ENCODE measurements at places on chromosomes 4 and X.

DNA sequence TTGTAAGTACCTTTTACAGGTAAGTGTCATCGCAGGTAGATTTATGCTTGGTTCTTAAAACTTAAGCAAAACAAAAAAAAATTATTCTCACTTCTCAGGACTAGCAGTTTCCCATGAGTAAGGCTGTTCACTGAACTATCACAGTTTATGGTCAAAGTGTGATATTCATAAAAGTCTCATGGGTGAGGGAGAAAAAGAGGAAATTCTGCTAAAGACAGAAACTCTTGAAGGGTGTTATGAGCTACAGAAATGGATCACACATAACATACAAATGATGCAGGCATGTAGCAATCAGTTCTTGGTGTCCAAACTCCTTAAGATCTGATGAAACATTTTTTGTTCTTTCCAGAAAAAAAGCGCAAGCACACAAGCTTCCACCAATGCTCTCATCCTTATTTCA lies 8.5 kb downstream of the RAB9A start:
- peak; percentile 10 for DNase-seq

DNA sequence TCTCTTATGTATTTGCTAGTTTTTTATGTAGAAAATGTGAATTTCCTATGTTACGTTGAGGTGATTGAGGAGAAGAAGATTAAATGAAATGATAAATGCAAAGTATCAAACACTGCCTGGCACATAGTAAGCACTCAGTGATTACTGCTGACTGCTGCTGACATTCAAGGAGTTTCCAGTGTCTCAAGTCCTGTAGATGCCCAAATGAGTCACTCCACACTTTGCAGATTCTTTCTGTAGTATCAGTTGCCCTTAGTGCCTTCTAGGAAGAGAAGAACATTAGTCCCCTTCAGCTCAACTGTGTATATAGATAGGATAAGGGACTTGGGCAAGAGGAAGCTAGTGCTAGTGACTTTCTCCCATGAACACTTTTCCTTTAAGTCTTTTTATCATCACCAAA lies 240.5 kb upstream of the TEX13A start:
- no peak for DNase-seq

DNA sequence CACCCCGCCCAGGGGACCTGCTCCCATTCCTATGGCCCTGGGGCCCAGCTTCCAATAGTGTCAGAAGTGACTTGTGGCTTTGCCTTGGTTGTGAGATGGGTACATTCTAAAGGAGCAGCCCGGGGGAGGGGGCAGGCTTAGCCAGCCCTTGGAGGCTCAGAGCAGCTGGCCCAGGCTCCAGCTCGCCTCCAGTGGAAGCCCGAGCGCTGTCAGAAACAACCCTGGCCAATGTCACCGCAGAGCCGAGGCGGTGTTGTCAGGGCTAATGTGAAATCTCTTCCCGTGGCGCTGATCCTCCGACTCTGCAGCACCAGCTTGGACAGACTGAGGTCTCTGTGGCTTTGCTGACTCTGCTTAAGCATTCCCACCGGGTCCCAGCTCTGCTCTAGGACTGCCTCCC lies 29.2 kb upstream of the ZNF81 start:
- DNase-seq, result no peak

- no peak for DNase-seq
Measured at GRCh38 chrX:102008901-102009300, 77.1 kb upstream of the ZMAT1 start.

DNA sequence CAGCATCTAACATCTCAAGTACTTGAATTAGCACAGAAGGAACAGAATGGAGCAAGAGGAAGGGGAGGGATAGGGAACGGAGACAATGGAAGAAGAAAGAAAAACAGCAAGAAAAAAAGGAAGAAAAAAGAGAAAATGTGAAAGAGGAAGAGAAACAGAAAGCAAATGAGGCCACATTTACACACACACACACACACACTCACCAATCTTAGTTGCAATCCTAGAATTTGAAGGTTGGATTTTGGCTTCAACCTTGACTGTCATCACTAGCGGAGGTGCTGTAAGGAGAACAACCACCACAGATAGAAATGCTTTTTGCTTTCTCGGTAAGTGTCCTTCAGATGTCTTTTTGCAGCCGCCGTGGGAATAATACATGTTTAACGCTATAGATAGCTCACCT lies 327.1 kb upstream of the NWD2 start:
- DNase-seq, result no peak

- DNase-seq, result no peak
Measured at GRCh38 chr4:78870056-78870455, 69.2 kb downstream of the PAQR3 start.

DNA sequence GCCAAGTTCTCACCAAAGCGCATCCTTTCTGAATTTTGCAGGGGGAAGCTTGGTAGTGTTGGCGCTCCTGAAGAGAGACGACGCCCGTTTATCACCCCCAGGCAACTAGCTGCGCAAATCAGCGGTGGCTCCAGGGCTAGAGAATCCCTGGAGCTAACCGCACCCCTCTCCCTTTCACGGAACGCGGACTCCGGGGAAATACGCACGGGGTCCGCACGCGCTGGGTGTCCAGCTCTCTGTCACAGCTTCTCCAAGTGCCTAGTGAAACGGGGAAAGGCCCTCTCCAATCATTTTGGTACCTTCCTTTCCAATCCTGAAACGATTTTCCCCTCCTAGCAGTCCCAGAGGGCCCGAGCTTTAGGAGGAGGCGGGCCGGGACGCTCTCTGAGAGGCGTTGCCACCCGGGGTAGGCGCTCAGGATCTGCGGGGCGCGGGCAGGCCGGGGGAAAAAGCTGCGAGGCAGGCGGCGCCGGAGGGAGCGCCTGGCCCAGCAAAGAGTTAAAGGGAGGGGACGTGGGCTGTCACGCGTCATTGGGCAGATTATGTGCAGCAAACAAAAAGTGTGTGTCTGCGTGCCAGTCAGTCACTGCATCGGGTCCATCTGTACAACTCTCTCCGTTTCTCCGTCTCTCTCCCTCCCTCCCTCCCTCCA lies at the start of gene PRDM8:
PRDM8 (plus strand) TSS at position 582 of the 652 bp plus-strand sequence. CDS start 2,578 bp downstream, outside the sequence.
- no peak for DNase-seq

DNA sequence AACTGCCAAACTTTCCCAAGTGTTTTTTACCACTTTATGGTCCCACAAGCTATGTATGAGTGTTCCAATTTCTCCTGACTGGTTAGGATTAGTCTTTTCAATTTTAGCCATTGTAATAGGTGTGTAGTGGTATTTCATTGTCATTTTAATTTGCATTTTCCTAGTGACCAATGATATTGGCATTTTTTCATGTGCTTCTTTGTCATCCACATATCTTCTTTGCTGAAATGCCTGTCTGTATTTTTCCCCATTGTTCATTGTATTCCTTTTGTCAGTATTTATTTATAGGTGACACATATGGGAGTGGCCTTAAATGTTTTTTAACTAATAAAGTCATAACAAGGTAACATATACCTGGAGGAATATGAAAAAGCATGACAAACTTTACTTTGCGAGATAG lies 9.2 kb upstream of the UBE2D3 start:
- DNase-seq, result no peak

DNA sequence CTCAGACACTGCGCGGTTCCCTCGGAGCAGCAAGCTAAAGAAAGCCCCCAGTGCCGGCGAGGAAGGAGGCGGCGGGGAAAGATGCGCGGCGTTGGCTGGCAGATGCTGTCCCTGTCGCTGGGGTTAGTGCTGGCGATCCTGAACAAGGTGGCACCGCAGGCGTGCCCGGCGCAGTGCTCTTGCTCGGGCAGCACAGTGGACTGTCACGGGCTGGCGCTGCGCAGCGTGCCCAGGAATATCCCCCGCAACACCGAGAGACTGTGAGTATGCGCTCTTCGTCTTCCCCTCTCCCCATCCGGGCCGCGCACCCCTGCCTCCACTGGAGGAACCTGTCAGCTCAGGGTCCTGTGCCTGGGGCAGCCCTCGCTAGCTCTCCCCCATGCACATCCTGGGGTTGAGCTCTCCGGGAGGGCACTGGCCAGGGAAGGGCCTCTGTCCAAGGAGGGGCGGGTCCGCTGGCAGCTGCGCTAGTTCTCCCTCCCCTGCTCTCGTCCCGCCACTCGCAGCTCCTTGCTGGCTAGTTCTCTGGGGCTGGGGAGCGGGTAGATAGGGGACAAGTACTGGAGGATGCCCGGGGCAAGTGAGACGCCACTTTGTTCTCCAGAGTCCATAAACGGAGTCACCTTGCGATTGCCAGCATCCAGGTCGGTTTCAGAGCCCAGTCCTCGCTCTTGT lies 2.2 kb downstream of the SLIT2 start:
- DNase-seq, result no peak

DNA sequence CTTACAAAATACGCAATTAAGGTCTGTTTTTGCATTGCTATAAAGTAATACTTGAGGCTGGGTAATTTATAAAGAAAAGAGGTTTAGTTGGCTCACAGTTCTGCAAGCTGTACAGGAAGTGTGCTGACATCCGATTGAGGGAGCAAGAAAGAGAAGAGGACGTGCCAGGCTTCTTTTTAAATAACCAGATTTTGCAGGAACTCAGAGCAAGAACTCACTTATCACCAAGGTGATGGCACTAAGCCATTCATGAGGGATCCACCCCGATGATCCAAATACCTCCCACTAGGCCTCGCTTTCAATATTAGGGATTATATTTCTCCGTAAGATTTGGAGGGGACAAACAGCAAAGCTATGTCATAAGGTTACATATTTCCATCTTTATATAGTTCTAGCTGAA lies 456.7 kb downstream of the GLUD2 start:
- DNase-seq, result no peak

DNA sequence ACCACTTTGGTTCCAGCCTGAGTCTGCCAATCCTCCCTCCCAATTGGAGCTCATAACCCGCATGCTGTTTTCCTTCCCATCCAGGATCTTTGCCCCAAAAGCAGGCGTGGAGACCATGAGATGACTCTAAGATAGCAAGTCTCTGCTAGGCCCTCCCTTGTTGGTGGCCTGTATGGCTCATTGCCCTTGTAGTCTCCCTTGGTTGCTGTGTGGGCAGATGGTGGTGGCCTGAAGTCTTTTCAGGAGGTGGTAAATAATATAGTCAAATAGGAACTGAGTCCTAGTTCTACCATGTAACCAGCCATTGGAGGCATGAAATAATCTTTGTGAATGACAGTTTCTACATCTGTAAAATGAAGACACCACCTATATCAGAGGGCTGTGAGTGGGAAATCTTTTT lies 1.2 kb downstream of the ATP6AP1 start:
- DNase-seq, result no peak

DNA sequence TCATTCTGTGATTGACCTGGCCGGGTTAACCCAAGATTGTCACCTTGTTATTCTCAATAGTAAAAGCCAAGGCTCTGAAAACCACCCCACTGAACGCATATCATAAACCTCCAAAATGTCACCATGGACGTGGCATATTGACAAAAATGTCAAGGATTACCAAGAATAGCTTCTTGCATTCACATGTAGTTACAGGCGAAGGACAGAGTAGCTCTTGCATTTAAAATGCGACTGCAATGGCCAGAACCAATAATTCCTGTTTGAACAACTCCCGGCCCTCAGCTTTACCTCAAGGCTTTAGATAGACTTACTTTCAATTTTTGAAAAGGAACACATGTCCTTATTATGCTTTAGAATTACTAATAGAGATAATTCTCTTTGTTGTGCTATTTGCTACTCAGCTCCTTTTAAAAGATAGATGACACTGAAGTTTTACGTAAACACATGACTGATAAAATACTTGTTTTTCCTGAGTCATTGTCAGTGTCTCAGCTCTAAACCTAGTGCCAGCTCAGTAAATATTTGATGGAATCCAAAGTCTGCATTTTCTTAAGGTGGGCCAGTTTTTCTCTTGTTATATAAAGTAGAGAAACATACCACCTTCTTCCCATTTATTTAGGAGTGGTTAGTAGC lies 66.3 kb downstream of the CLDN34 start:
- DNase-seq, result no peak

GRCh38 chr4:62004881-62005280 lies 804.8 kb downstream of the ADGRL3 start:
- no peak for DNase-seq

GRCh38 chrX:47645530-47645929 lies 4.8 kb downstream of the ELK1 start:
- no peak for DNase-seq

GRCh38 chr4:1795299-1796195 lies 2.5 kb downstream of the FGFR3 start:
- no peak for DNase-seq

- no peak for DNase-seq
Measured at GRCh38 chrX:133314281-133314680, 96.1 kb upstream of the TFDP3 start.

DNA sequence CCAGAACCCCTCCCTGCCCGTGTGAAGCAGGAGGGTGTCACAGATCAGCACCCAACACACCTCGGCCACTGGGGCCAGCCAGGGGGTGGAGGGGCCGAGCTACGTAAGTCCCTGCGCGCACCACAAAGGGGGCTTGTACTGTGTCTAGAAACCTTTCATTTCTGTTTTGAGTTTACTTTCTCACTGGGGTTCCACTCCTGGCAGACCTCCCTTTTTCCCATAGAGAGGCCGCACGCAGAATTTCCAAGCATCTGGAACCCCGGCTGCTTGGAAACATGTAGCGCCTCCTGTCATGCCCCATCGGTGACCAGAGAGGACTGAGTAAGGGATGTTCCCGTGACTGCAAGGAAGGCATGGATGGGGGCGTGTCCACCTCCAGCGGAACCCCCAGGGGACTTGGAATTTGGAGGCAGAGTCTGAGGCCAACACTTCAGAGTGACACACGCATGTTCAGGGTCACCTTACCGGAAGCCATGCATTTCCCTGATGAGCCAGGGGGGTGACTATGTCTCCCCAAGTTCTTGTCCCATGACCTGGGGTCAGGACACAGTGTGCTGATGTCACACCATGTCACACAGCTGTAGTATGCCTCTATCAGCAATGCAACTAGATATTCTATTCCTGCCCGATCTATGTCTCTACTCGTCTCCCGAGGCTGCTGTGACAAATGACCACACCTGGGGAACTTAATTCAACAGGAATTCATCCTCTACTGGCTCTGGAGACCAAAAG lies 105.3 kb downstream of the DHRSX start:
- no peak for DNase-seq

DNA sequence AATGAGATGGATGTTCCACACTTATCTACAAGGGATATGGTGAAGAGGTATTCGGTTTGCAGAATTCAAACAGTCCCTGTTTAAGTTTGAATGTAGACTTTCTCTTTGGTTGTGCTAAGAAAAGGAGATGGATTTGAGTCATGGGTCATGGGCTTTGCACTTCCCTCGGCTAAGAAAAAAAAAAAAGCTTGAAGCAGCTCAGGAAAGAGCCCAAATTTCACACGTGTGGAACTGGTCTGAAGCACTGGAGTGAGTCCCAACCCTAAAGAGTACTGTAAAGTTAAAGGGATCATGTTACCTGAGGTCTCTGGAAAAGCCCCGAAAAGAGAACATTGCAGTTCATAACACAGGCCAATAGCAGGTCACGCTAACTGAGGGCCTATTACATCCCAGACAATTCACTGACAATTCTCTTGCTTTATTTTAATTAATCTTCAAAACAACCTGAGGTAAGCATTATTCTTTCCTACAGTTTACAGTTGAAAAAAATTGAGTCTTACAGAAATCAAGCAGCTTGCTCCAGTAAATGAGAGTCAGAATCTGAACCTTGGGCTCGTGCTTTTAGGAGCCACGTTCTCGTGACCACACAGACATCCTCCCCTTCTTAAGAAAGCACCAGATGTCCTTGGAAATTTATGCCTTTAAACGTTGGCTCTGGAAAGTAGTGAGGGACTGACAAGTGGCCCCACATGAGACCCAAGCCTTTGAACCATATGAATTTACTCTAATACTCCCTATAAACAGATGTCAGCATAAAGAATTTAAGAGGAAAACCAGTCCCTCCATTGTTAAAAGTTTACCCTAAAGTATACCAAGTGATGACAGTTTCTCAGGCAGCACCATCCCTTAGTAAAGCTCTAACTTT lies 89.3 kb downstream of the MAD2L1 start:
- no peak for DNase-seq

- no peak for DNase-seq
Measured at GRCh38 chr4:25350561-25350960, 26.5 kb upstream of the ANAPC4 start.

GRCh38 chr4:31291238-31291637 lies 571.1 kb downstream of the PCDH7 start:
- no peak for DNase-seq

All from AML-193 (cell line).